Aorta (tissue), 5 donors: ENCODE measurements at places on chromosomes 5 and 9. TPM values are rescaled to one million over a fixed set of nuclear protein-coding genes. Genes with fewer than 3 reads are reported as not detected.

PFN3 gene
- total RNA-seq: not detected

- no peak overlapping the region for H3K27ac ChIP-seq
- no peak overlapping the region for H3K4me3 ChIP-seq
- no peaks in the 10 kb centered on the region for H3K27me3 ChIP-seq
- H3K4me1 ChIP-seq: peaks cover 4% of the 10 kb centered on the region
Observed at GRCh38 chr9:112286926-112287325, 46.5 kb downstream of the PTBP3 start.

DNA sequence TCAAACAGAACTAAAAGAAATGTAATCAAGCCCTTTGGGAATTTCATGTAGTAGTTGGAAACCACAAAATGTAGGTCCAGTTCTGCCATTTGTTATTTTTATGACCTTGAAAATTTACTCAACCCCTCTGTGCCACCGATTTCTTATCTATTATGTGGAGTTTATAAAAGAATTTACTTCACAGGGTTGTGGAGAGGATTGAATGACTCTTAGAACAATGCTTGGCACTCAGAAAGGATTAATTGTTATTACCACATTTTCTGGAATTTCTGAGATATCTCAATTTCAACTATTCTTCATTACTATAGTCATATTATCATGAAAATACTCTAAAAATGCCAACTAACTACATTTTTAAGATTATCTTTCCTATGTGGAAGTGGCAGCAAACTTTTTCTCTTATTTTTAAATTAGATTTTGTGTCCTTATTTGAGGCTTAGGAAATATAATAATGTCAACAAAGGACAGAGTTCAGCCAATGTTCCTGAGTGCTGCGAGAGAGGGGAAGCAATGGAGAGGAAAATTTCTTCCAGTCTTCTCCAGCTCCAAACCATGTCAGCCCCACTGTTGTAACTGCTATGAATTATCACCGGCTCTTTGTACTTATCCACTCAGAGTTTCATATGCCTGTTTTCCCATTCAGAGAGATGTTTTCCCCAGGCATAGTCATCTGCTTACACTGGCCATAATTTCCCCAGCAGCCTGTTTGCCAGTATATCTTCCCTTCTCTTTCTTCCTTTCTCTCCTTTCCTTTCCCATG is 525.6 kb downstream of the SPATA31D1 start:
- H3K4me3 ChIP-seq: no peak overlapping the region
- H3K27me3 ChIP-seq: no peaks in the 10 kb centered on the region
- H3K27ac ChIP-seq: no peak overlapping the region
- DNase-seq: no peak
- no peaks in the 10 kb centered on the region for H3K36me3 ChIP-seq

DNA sequence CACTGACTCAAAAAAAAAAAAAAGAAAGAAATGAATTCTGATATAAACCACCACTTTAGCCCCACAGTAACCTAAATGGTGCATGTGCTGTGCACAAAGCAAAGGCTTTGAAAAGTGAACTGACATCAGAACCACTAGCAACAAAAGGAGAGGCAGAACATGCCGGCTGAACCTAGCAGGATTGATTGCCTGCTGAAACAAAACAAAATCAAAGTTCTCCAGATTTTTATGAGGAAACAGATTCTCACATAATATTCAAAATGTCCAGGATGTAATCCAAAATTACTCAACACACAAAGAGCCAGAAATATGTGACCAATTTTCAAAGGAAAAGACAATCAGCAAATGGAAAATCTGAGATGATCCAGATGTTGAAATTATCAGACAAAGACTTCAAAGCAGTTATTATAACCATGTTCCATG is 37.9 kb downstream of the UBTD2 start:
- no peak overlapping the region for H3K4me3 ChIP-seq
- DNase-seq: no peak
- H3K4me1 ChIP-seq: no peaks in the 10 kb centered on the region
- H3K27me3 ChIP-seq: no peaks in the 10 kb centered on the region
- no peak overlapping the region for H3K27ac ChIP-seq
- no peaks in the 10 kb centered on the region for H3K36me3 ChIP-seq

- H3K27ac ChIP-seq: no peak overlapping the region
- no peaks in the 10 kb centered on the region for H3K4me1 ChIP-seq
- no peaks in the 10 kb centered on the region for H3K27me3 ChIP-seq
Observed at GRCh38 chr5:134477462-134478245, 47.8 kb upstream of the JADE2 start.
